ENCODE measurements at places on chromosomes 16 and 17.

DNA sequence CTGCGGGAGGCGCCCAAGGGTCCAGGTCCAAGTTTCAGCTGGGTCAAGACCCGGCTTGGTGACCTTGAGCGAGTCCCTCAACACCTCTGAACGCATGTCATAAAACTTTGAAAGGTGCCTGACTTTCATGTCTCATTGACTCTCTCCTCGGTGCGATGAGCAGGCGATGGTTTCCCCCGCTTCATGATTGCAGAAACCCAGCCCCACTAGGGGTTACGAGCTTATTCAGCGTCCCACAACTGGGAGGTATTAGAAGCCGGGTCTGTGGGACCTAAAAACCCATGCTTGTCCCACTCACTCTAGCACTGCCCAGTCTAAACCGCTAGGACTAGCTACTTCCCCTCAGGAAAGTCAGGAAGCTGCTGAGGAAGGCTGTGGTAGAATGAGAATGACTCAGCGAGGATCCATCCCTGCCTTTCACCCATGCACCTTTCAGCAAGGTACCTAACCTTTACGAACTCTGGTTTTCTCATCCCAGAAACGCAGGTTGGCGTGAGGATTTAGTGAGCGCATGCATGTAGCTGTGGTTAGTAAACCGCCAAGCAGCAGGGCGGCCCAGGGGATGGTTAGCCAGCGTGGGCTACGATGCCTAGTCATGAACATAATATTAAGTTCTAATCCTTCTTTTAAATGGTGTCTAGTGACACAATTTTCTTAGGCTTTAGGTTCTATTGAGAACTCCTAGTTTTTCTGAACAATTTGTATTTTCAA is 26.2 kb upstream of the RFFL start:
- DNase-seq = no peak

GRCh38 chr17:27224526-27225315 is 69.2 kb upstream of the WSB1 start:
- DNase-seq = no peak

DNA sequence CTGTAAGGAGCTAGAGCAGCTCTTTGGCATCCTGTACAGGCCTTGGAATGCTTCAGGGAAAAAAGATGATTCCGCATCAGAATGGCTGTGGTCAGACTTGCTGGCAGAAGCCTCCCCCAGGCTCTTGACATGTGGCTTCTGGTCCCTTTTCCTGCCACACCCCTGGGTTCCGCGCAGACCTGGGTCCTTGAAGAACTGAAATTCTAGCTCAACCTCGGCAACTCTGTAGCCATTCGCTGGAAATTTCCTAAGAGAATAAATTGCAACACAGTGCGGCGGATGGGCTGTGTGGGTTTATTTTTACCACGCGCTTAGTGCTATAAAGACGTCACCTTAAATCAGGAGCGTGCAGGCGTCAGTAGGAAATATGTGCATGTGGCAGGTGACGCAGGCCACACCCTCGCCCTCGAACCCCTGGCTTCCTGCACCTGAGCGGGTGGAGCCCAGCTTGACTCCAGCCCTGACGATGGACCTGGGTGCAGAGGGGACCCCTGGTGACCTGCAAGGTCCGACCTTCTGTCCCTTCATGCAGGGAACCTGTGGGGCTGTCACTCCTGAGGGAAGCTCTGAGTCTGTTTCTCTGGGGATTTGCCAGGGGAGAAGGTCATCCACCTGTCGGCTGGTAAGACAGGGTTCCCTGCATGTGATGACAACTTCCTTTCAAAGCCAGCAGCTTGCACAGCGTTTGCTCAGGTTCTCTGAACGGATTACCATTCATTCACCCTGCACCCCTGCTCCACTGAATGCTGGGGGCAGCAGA is 46.3 kb downstream of the METRNL start:
- DNase-seq = peak; percentile 42

DNA sequence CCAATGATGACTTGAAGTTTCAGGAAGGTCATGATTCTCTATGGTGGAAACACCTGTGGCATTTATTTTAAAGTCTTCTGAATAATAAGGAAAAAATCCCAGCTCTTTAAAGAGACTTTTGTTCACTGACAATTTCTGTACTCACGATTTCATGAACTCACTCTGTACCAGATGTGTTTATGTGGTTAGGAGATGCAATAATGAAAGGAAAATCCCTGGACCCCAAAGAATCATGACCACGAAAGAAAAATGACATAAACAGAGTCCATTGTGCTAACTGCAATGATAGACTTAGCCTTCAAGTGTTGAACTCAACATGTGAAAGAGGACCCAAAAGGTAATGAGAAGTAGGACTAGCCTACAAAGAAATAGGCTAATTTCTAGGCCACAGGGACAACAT is 947.5 kb downstream of the CDH11 start:
- no peak for DNase-seq

GRCh38 chr17:75060434-75061054 is 13.5 kb downstream of the KCTD2 start:
- DNase-seq = no peak

GRCh38 chr17:31072186-31072585 is 22.6 kb upstream of the NF1 start:
- DNase-seq = no peak

Data from CD4-positive, alpha-beta memory T cell (primary cell).